ENCODE measurements at places on chromosomes 1 and 21. TPM values are rescaled to one million over a fixed set of nuclear protein-coding genes. Genes with fewer than 3 reads are reported as not detected.

CHD1L gene
- 39.8 TPM for total RNA-seq

SPRR4 gene
- total RNA-seq = not detected

HSPA6 gene
- 0.68 TPM for total RNA-seq

OR2M3 gene
- total RNA-seq = not detected

GPR89B gene
- 12.2 TPM for total RNA-seq

CNKSR1 gene
- total RNA-seq = 4.2 TPM

DNA sequence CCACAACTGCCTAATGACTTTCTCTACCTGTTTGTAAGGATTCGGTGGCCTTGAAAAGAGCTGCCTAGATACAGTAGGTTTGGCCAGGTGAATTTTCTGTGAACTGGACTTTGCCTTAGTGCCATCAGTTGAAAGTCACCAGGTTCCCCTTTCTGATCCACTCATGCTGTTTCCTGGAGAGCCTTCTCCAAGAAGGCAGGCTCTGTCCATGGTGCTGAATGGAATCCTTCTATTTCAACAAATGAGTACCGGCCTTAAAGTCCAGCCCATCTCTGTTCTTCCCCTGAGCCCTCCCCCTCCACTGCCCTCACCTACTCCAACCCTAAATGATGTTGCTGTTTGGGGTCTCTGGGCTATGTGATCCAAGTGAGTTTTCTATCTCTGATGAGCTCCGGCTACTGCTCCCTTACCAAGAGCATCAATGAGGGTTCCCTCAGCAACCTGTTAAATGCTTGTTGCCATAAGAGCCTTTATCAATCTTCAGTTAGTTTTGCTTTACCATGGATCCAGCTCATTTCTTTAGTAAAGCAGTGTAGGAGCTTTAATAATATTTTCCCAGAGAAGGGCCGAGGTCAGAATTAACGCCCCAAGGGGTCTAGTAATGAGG is 500.4 kb downstream of the PTPRU start:
- H3K36me3 ChIP-seq = no peaks in the 10 kb centered on the region
- H3K4me3 ChIP-seq = no peak overlapping the region
- H3K27ac ChIP-seq = no peak overlapping the region
- peak; percentile 37 for DNase-seq
- H3K27me3 ChIP-seq = peaks cover 9% of the 10 kb centered on the region

- no peak for DNase-seq
- no peak within 1 kb of the TSS for H3K27ac ChIP-seq
- H3K4me3 ChIP-seq = no peak within 1 kb of the TSS
- peaks cover 2% of the 10 kb centered on the region for H3K27me3 ChIP-seq
Observed at GRCh38 chr1:160739098-160739511, at the start of gene SLAMF7. Gene SLAMF7 (plus strand): TSS chr1:160739247. CDS start chr1:160739302, 55 bp downstream.

DNA sequence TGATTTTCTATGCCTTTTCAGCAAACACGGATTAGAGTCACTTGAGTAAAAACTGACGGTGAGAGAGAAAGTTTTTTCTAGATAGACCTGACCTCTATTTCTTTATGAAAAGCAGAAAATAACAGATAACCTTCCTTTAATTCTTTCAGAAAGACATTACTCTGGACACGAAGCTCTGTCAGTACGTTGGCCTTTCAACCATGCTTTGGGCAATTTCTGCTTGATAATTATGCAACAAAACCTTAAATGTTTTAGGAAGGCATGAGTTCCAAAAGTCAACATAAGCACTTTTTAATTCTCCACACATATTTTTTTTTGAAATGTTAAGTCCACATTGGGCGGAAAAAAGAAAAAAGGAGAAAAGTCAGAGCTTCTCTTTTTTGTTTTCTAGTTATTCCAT is 137.8 kb downstream of the AKT3 start:
- no peaks in the 10 kb centered on the region for H3K27me3 ChIP-seq
- no peak overlapping the region for H3K4me3 ChIP-seq
- DNase-seq = no peak
- no peak overlapping the region for H3K27ac ChIP-seq

DNA sequence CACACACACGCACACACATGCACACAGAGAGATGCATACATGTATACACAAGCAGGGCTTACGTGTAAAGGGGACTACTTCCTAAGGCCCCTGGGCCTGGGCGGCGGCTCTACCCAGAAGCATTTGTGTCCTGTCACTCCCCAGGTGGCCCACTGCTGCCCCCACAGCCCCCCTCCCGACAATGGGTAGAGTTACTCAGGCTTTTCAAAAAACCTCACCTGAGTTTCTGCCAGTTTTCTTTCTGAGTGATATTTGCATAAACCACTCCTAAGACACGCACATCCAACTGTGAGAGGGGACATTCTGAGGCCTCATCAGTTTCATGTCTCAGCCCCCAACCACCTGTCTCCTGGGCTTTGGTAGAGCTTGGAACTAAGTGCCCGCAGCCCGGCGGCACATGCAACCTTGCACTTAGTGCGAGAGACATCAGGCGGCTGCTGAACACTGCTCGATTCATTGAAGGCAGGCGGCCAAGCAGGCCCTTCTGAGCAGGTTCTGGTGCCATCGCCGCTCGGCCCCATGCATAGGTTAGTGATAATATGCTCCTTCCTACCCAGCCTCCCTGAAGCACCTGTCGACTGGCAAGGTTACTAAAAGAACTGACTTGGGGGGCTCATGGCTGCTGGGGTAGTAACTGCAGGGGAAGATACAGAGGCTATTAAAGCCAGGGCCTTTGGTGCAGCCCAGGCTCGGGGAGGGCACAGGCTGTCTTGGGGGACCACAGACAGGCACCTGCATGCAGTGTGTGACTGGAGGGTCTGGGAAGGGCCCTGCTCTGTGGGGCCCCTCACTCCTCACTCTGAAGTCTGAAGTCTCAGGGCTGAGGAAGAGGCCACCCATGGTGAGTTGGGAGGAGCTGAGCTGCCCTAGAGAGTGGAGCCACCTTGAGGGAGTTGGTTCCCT is 364.2 kb upstream of the VAMP3 start:
- peaks cover 9% of the 10 kb centered on the region for H3K4me1 ChIP-seq
- H3K4me3 ChIP-seq = no peak overlapping the region

- H3K27me3 ChIP-seq = no peaks in the 10 kb centered on the region
- no peaks in the 10 kb centered on the region for H3K36me3 ChIP-seq
- H3K27ac ChIP-seq = no peak overlapping the region
- DNase-seq = no peak
- peaks cover 10% of the 10 kb centered on the region for H3K4me1 ChIP-seq
Observed at GRCh38 chr1:43919906-43920305, 13.7 kb upstream of the ARTN start.

DNA sequence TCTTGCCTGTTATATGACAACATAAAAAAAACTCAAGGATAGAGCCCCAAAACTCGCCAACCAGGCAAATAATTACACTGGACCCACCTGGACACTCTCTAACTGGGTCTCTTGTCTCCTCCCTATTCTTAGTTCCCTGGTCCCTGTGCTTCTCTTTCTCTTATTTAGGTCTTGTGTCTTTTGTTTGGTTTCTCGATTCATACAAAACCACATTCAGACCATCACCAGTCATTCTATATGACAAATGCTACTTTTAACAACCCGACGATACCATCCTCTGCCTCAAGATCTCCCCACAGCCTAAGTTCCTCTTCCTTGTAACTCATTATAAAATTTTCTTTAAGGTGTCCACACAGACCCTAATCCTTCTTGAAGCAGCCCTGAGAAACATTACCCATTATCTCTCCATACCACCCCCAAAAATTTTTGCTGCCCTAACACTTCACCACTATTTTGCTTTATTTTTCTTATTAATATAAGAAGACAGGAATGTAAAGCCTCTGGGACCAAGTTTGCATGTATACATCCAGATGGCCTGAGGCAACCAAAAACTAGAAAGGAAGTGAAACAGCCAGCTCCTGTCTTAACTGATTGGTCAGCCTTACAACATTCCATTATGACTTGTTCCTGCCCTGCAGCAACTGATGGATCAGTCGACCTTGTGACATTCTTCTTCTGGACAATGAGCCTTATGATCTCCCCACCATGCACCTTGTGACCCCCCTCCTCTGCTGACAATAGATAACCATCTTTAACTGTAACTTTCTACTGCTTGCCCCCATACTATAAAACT is 638.2 kb downstream of the AMY1C start:
- H3K4me1 ChIP-seq = no peaks in the 10 kb centered on the region
- no peak for DNase-seq
- no peaks in the 10 kb centered on the region for H3K36me3 ChIP-seq
- H3K4me3 ChIP-seq = no peak overlapping the region
- no peaks in the 10 kb centered on the region for H3K27me3 ChIP-seq
- H3K27ac ChIP-seq = no peak overlapping the region

GRCh38 chr1:10253149-10253548 is 42.8 kb downstream of the KIF1B start:
- no peak for DNase-seq
- H3K4me3 ChIP-seq = no peak overlapping the region
- peaks cover 3% of the 10 kb centered on the region for H3K36me3 ChIP-seq
- H3K27ac ChIP-seq = peak overlapping the region; percentile 85
- no peaks in the 10 kb centered on the region for H3K27me3 ChIP-seq
- H3K4me1 ChIP-seq = peaks cover 18% of the 10 kb centered on the region

- no peak for DNase-seq
- no peak overlapping the region for H3K27ac ChIP-seq
- H3K27me3 ChIP-seq = peaks cover 19% of the 10 kb centered on the region
- no peak overlapping the region for H3K4me3 ChIP-seq
Observed at GRCh38 chr1:167627615-167627864, 2.5 kb upstream of the RCSD1 start.

DNA sequence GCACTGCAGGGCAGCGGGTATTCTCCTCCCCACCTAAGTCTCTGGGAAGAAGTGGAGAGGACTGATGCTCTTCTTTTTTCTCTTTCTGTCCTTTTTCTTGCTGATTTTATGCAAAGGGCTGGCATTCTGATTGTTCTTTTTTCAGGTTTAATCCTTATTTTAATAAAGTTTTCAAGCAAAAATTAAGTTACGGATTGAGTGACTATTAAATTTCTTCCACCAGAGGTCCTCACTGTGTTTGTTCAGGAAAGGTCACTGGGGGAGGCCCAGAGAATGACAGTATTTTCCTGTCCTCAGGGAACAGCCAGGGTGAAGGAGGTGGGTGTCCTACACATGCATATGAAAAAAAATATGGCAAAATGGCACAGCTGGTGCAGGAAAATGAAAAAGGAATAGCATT is 4.4 kb upstream of the ELF3 start:
- DNase-seq = no peak
- H3K27me3 ChIP-seq = no peaks in the 10 kb centered on the region
- H3K36me3 ChIP-seq = peaks cover 33% of the 10 kb centered on the region
- no peak overlapping the region for H3K4me3 ChIP-seq

DNA sequence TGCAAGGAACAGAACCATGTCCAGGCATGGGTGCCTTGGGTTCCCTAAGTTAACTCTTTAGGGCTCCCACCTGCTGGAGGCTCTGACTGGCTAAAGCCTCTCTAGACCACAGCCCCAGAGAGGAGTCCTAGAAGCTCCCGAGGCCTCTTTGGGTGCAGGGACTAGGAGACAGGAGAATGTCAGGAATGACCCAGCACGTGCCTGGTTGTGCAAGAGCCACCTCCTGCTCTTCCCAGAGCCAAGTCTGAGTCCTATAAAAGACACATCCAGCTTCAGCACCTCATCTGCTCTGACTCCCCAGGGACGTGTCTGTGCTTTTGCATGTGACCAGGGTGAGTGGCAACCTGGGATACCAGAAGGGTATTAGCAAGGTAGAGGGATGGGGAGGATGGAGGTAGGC is at the start of gene LCE2D:
Gene LCE2D (plus strand): TSS at position 283 of the 400 bp plus-strand sequence. CDS start 726 bp downstream, outside the sequence.
- H3K4me3 ChIP-seq = no peak within 1 kb of the TSS
- H3K36me3 ChIP-seq = no peaks in the 10 kb centered on the region
- H3K4me1 ChIP-seq = no peaks in the 10 kb centered on the region
- H3K27ac ChIP-seq = no peak within 1 kb of the TSS

DNA sequence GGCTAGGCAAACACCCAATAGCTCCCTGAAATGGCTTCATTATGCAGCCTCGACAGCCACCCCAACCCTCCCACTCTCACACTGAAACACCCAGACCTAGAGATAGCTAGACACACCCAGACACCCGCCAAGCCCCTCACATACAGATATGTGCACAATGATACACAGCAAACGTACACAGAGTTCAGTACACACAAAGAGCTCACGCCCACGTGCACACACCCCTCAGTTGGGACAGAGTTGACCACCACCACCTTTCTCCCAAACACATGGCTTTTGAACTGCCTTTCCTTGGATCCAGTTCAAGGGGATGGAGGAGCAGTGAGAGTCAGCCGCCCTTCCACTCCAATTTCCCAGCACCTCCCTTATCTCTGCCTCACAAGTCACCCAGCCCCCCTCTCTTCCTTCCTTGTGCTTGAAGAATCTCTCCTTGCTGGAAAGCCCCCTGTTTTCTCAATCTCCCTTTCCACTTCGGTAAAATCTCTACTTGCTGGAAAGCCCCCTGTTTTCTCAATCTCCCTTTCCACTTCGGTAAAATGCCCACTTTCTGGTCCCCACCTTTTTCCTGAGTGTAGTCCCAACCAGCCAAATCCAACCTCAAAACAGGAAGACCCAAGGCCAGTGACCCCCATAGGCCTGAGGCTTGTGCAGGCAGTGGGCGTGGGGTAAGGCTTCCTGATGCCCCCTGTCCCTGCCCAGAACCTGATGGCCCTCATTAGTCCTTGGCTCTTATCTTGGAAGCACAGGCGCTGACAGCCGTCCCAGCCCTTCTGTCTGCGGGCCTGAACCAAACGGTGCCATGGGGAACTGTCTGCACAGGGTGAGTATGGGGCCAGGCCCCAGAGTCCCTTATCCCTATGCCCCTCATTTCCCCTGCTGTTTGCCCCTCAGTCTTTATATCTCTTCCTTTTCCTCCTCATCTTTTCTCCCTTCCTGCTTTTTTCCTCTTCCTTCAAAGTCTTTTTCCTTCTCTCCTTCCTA is at the start of gene ACKR1:
Gene ACKR1 (plus strand): TSS at position 715 of the 981 bp plus-strand sequence. CDS start 85 bp downstream, at position 800.
- H3K36me3 ChIP-seq = no peaks in the 10 kb centered on the region
- H3K4me3 ChIP-seq = no peak within 1 kb of the TSS
- no peak within 1 kb of the TSS for H3K27ac ChIP-seq
- no peaks in the 10 kb centered on the region for H3K4me1 ChIP-seq
- DNase-seq = no peak

DNA sequence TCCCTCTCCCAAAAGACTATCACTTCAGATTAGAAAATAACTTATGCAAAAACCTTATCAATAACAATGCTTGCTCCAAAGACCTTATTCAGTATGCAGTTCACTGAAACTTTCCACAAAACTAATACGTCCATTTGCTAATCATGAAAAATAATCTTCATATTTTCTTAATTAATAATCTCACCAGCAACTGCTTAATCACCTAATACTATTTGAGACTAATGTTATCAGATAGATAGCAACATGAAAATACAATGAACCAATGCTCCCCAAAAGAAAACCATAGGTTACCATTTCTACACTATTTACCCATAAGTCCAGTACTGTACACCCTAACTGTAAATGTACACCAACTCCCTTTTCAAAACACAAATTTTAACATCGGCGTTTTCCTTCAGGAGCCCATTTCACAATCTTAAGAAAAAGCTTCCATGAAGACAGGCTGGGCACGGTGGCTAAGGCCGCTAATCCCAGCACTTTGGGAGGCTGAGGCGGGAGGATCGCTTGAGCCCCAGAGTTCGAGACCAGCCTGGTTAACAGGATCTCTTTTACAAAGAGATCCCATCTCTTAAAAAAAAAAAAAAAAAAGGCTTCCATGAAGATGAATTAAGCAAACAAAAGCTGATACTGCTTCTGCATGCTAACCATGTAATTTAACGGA is 1.7 kb downstream of the GNB1 start:
- DNase-seq = no peak
- peak overlapping the region; percentile 92 for H3K27ac ChIP-seq
- H3K4me1 ChIP-seq = peaks cover 23% of the 10 kb centered on the region
- H3K27me3 ChIP-seq = no peaks in the 10 kb centered on the region
- H3K36me3 ChIP-seq = no peaks in the 10 kb centered on the region
- peak overlapping the region; percentile 90 for H3K4me3 ChIP-seq

GRCh38 chr1:26317612-26318337 is at the start of gene CD52:
Gene CD52 (plus strand): TSS chr1:26317958. CDS start chr1:26318018, 60 bp downstream.
- no peak within 1 kb of the TSS for H3K27ac ChIP-seq
- peaks cover 5% of the 10 kb centered on the region for H3K4me1 ChIP-seq
- peaks cover 3% of the 10 kb centered on the region for H3K27me3 ChIP-seq

- H3K27ac ChIP-seq = no peak overlapping the region
- DNase-seq = no peak
- H3K4me3 ChIP-seq = no peak overlapping the region
Observed at GRCh38 chr1:93965888-93966287, 56.7 kb upstream of the GCLM start.

Measured in astrocyte (in vitro differentiated cells and primary cell).